CD4-positive, alpha-beta T cell (primary cell): ENCODE measurements at places on chromosomes 13 and 19.

GRCh38 chr13:18944501-18945068, 237.0 kb downstream of the TUBA3C start:
- DNase-seq: no peak

GRCh38 chr13:84870190-84870589, 929.0 kb downstream of the SLITRK6 start:
- DNase-seq: no peak

DNA sequence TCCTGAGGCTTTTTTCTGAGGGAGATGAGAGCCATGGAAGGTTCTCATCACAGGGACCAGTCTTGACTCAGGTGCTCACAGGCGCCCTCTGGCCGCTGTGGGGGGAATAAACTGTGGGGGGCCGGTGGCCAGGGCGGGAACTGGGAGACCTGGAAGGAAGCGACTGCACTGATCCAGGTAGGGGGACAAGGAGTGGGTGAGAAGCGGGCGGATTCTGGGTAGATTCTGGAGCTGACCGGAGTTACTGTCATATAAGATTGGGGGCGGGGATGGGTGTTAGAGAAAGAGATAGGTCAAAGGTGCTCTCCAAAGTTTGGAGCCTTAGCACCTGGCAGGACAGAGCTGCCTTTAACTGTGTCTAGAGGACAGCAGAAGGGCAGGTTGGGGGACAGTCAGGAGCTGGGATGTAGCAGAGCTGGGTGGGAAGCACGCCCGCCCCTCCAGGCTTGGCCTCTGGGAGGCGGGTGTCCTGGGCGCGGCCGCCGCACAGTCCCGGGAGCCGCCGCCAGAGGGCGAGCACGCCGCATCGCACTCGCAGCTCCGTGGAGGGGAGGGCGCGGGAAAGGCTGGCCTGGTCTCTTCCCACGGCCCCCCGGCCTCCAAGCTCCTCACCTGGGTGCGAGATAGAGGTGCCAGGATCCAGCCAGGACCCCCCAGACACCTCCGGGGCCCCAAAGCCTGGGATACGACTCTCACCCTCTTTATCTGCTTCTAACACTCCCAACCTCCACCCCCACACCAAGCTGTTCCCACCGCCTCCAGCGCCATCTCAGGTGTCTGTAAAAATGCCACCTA, 4.2 kb upstream of the DAND5 start:
- peak; percentile 78 for DNase-seq

DNA sequence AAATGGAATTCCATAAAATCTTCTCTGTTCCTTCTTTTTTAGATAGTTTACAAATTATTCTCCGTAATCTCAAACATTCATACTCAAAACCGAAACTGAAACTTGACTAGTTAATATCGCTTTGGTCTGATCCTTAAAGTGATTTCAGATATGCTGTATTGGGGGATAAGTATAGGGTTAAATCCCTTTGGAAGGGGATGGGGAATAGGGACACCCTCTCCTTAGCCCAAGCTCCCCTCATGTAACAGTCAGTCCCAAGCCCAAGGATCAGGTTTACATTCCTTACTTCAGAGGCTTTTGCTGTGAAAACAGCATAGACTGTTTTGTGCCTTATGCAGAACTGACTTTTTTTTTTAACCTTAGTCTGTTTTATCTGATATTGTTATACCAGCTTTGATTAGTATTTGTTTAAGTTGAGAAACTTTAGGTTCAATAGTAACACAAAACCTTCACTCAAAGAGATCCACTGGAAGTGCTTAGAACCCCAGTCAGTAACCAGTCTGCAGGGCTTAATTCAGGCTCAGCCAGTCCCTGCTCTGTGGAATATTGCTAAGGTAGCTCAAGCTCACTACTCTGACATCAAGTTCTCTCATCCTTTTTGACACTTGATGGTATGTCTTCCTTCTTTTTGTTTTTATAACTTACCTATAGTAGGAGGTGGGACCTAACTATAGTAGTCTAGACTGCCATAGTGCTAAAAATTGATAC, 10.5 kb downstream of the CDADC1 start:
- DNase-seq: no peak

DNA sequence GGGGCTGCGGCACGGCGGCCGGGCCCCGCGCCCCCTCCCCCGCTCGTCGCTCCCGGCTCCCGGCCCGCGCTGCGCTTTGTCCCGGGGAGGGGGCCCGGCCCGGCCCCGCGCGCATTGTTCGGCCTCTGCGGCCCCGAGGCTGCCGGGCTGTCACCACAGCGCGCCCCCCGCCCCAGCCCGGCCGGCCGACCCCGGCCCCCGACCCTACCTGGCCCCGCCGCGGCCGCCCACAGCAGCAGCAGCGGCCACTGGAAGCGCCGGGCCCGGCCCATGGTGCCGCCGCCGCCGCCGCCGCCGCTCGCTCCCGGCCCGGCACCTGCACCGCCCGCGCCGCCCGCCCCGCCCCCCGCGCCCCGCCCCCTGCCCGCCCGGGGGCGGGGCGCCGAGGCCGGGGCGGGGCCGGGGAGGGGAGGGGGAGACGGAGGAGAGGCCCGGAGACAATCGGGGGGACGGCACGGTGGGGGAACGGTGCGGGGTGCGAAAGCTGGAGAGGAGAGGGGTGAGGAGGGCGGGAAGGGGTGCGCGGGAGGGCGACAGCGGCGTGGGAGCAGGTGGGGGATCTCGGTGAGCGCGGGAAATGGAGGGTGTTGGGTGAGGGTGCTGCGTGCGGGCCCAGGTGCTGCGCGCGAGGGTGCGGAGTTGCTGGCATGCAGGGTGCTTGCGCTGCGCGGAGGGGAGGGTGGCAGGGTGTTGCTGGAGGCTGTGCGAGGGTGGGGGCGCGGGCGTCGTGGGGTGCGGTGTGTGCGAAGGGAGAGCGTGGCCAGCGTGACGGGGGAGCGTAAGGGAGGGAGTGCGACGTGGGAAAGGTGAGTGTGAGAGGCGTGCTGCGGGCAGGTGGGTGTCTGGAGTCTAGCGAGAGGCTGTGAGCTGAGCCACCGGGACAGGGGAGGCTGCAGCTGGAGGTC, at the start of gene CADM4:
TSS of gene CADM4 (minus strand) at position 332 of the 905 bp plus-strand sequence. CDS start at position 272, 60 bp downstream.
- peak; percentile 24 for DNase-seq

GRCh38 chr13:35630551-35631275, 154.2 kb upstream of the MAB21L1 start:
- DNase-seq: no peak

DNA sequence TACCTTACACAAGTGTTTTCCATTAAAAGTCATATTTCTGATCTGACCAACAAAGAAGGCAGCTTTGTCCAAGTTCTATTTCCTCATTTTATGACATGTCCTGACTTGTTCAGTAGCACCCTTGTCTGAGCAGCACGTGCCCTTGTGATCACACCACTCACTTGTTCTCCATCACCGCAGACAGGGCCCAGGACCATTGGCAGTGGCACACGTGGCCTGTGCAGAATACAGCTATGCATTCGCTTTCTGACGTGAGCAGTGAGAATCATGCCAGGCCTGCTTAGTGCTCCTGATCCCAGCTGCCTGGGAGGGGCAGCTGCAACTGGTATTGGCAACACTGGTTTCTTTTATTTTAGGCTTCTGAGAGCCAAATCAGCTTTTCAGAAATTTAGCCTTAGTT, 134.2 kb downstream of the FRY start:
- no peak for DNase-seq

DNA sequence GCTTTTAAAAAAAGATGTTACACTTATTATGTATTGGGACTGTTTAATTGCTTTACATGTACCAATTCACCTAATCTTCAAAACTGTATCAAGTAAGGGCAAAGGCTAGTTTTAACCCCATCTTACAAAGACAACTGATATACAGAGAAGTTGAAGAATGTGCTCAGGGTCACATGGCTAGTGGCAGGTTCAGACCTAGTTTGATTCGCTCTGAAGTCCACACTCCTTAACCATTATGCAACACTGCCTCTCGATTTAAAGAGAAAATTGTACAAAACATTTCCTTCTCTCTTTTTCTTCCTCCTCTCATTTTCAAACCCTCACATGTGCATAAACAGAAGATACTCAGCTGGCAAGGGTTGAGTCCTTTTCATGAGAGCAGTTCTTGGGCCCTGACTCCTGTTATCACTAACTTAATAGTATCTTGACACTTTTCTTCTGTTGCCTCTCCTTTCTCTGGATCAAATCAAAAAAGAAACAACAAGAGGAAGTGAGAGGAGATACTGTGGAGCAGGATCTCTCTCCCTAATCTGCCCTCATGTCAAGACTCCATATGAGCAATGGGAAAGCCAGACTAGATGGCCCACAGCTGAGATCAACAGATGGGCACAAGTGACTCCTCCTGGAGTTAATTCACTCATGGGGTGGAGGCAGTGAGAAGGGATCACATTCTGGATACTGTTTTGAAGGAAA, 19.0 kb upstream of the N4BP2L1 start:
- no peak for DNase-seq

DNA sequence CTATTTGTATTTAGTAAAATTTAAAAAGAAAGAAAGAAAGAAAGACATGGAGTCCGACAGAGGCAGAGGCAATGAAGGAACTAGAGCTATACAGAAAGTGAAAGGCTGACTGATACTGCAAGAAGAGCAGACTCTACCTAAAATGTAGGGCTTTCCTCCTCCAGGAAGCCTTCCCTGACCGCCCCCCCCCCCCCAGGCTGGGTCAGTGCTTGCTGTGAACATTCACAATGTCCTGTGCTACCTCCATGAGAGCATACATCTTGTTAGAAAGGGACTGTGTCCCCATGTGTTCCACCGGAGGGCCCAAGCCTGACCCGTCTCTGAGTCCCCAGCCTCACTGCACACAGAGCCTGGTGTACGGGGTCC, 5.7 kb upstream of the CA11 start:
- no peak for DNase-seq

GRCh38 chr13:26756961-26757360, 3.6 kb downstream of the GPR12 start:
- DNase-seq: no peak

GRCh38 chr13:44373601-44374347, at the start of gene SERP2:
Gene SERP2, plus strand, starts transcription at chr13:44373824. Its CDS starts 202 bp downstream, at chr13:44374026.
- no peak for DNase-seq

GRCh38 chr13:42807241-42807640, 25.9 kb downstream of the FAM216B start:
- no peak for DNase-seq

DNA sequence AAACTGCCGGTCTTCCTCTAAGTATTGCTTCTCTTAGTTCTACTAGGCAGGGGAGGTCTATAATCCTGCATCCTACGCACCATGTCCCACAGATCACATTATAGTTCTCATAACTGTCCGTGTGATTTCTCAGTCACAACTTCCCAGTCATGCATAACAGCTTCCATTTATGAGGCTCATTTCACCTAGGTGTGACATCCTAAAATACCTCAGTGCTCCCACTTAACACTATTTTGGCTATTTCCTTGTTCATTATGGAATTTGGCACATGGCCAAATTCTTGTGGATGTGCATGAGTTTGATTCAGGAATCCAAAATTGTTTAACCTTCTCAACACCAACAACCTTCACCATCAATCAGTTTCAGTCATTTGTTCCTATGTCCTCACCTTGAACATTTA, 989.9 kb downstream of the OLFM4 start:
- DNase-seq: no peak

- DNase-seq: no peak
Measured at GRCh38 chr13:80215368-80215767, 125.6 kb downstream of the SPRY2 start.

DNA sequence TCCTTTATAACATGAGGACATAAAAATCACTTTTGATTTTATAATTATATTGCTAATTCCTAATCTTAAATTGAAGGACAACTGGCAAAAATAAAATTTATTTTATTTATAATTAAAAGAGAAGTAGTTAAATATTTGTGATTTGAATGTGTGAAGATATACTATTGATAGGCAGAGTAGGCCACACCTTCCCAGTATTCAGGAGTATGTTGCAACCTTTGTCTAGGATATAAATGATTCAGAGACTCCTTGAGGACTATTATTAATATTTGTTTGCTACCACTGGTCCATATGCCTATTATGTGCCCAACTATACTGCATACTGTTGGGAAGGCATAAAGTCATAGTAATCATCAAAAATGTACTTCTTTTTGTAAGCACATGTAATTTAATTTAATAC, 94.2 kb downstream of the CDADC1 start:
- no peak for DNase-seq

GRCh38 chr13:90427322-90428272, 919.9 kb upstream of the MIR17HG start:
- no peak for DNase-seq

GRCh38 chr19:912181-913079, 589 bp downstream of the R3HDM4 start:
- DNase-seq: peak; percentile 38

- DNase-seq: no peak
Measured at GRCh38 chr13:84917252-84917878, 881.9 kb downstream of the SLITRK6 start.

DNA sequence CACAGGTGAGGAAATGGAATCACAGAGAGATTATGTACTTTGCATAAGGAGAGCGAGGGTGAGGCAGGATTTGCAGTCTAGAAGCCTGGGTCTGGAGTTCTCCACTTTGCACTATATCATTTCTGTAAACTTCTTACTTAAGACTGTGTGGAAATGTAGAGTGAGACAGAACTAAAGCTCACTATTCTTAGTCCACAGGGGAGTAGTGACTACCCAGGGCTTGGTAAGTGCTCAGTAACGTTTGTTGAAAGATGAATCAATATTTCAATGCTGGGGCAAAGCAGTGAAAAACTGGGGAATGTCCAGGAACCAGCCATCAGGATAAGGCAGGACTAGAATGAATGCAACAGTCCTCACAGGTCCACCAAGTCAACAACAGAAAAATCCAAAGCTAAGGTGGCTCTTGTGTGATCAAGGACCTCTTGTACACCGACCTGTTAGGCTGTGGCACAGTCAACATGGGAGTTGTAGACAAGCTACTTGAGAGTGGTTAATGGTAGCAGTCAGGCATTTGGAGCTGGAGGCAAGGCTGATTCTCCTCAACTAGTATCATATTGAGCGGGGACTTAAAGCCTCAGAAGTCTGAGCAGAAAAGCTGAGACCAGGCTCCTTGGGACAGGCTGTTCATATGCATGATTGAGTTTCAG, 929 bp upstream of the TNFSF13B start:
- no peak for DNase-seq

DNA sequence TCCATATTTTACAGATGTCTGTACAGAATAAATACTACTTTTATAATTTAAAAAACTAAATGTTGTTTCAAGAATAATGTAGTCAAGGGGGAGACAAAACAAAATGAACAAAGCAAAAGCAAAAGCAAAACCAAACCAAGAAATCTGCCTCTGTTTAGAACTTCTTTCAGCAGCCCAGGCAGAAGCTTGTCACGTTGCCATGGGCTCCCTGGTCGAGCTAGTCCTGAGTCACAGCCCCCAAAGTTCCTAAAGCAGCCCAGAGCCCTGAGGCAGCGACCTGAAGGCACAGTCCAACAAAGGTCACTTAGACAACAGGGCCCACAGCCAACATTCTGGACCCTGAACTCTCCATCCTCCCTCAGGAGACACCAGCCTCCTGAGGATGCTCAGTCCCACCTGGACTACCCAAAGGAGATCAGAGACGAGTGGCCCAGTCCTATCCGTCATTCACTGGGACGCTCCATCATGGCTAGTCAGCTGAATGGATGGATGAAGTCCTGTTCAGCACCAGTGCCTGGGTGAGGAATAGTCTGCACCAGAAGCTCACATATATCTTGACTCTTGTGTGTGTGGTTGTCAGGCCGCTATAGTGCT, 41.7 kb downstream of the SIAH3 start:
- DNase-seq: no peak

DNA sequence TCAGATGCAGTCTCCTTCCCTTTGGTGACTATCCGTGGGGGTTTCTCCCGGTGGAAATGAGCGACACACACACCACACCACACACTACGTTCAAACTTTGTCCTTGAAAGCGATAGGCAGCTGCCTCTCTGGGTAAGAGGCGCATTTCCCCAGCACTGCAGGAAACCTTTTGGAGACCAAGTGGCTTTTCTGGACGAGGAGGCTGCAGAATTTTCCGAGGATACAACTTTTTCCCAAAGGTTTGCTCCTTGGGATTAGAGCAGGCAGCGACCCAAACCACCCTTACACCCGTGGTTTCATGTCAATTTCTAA, 38.2 kb upstream of the FLT1 start:
- DNase-seq: no peak
